ENCODE measurements at places on chromosomes 1 and 21. TPM values are rescaled to one million over a fixed set of nuclear protein-coding genes. Genes with fewer than 3 reads are reported as not detected.

Gene CFAP141
- not detected for total RNA-seq

Gene OR2M3
- not detected for total RNA-seq

Gene DMRTA2
- 15.0 TPM for total RNA-seq

Gene ZZZ3
- total RNA-seq: 94.4 TPM

Gene RSBN1
- 6.7 TPM for total RNA-seq

Gene KIF2C
- total RNA-seq: 82.1 TPM

Gene YOD1
- total RNA-seq: 5.6 TPM

Gene ALPL
- 410 TPM for total RNA-seq

Gene OR14A2
- not detected for total RNA-seq

Gene HTR6
- not detected for total RNA-seq

Gene IL20
- total RNA-seq: 0.25 TPM

Gene RGS5
- 1.9 TPM for total RNA-seq

Gene SNRPE
- 160 TPM for total RNA-seq

Gene S100A7A
- total RNA-seq: not detected

Gene PRDM2
- 10.4 TPM for total RNA-seq

Gene NCF2
- total RNA-seq: not detected

- no peak for DNase-seq
These were observed 23.3 kb downstream of the DUSP10 start for GRCh38 chr1:221718381-221719277.

DNA sequence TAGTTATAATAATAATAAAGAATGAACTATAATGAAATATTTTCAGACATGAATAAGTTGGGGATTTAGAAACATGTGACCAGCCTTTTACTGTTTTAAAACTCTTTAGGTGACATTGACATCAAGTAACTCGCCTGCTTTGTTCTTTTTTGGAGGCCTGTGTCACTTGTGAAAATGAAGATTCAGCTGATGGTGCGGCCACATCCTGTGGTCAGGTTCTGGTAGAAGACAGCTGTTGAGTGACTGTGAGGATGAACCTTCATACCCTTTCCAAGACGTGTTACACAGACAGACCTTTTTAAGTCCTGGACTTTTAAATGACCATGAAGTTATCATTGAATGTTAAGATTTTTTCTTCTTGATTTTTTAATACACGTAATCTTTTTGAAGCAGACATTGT lies 10.3 kb downstream of the UTS2 start:
- no peak for DNase-seq

DNA sequence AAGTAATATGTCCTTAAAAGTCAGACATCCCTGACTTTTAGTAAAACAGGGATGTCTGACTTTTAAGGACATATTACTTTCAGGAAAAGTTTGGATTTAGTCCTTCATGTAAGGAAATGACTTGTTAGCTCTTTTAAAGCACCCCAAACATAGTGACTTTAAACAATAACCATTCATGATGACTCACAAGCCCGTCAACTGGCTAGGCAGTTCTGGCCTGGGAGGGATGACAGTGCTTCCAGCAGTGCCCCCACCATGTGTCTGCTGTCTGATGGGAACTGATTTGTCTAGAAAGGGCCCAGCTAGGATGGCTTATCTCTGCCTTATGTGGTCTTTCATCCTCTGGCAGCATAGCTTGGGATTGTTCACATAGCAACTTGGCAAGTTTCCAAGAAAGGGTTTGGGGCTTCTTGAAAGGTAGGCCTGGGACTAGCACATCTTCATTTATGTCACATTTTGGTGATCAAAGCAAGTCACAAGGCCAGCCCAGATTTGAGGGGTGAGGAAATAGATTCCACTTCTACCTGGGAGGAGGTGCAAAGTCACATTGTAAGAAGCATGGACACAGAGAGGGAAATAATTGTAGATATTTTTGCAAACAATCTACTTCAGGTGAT lies 143.5 kb downstream of the C1orf94 start:
- peak; percentile 27 for DNase-seq

DNA sequence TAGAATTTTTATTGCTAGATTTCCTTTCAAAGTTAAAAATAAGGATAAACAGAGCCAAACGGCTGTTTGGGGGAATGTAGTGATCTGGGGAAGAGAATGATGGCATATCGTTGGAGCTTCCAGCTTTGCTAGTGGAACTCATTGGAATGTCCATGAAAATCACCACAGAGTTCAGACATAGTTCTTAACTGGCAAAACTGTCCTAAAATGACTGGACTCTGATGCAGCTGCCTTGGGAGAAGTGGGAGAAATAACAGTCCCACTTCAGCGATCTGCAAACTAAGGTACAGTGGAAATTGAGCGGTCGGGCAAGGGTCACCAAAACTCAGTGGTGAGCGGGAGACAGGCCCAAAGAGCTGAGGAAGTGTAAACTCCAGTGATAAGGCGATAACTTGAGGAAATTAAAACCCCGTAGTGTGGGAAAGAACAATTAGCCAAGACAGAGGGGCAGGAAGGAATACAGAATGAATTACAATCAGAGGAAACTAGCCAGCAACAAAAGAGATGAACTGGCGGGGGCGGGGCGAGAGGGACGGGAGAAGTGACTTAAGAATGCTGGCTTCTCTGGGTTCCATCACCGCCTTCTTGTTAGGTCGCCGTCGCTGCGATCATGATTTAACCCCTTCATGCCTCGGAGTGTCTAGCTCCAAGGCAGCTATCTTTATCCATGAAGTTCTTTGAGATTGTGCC lies 89.8 kb upstream of the ARHGAP29 start:
- DNase-seq: peak; percentile 72

DNA sequence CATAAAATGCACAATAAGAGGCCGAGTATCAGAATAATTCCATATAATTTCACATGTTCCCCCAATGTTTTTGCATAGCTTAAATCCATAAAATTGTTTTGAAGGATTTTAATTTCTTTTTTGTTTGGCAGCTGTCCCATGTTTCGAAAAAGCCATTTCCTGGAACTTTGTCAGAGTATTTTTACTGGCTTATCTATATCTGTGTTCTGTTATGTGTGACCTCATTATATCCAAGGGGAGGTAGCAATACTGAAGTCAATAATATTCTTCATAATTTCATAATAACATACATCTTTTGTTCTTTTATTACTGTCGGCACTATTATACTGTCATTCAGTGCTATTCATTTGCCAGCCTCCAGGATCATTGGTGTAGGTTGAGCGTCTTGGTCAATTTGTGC lies 9.4 kb upstream of the BACH1 start:
- DNase-seq: no peak

GRCh38 chr1:50333595-50333974 lies 89.7 kb downstream of the DMRTA2 start:
- peak; percentile 43 for DNase-seq

DNA sequence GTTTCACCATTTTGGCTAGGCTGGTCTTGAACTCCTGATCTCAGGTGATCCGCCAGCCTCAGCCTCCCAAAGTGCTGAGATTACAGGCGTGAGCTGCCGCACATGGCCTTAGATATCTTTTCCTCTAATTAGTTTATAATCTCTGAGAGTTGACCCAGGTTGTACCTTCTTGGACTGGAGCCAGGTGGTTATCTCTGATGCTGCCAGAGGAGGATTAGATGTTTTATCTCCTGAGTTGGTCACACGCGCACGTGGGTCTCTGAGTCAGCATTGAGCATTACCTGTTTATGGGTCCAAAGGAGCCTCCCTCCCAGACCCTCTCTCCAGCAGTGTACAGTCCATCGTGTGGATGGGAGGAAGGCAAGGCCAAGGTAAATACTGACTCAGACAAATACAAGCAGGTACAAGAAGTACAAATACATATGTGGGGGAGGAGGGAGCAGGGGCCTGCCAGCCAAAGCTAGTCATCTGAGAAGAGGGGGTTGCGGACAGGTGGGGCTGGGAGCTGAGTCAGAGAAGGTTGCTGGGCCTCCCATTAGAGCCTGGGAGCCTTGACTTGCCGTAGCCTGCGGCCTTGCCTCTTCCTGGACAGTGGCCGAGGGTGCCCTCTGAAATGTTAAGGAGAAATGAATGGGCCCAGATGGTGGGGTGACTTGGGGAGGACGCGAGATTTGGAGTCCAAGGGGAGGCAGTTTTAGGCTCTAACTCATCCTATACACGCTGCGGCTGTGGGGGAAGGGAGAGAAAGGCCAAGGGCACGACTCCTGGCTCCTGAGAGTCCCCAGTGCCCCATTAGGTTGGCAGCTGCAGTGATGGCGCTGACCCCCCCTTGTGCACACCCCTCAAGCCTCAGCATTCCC lies 13.1 kb downstream of the IL6R start:
- DNase-seq: no peak

DNA sequence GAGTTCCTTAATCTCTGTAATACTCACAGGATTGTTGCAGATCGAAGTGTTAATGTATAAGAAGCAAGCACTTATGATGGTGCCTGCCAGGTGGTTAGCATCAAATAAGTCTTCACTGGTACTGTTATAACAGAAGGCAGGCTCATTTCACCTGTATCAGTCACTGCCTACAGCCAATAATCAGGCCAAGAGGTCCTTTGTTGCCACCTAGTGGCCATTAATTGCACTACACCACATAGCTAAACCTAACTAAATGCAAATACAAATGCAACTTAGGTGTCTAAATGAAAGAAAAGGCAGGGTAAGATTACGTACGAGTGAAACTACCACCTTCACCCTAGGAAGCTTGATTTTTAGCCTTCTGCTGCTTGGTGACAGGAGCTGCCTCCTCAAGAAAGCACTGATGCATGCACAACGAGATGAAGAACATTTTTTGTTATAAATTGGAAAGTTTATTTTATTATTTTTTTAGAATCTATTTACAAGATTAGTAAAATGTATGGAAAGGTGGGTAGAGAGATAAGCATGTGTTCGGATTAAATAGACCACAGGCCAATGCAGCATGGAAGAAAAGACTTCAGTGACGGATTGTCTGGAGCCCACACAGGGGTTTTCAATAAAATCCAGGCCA lies 334.8 kb upstream of the CAMK1G start:
- no peak for DNase-seq

DNA sequence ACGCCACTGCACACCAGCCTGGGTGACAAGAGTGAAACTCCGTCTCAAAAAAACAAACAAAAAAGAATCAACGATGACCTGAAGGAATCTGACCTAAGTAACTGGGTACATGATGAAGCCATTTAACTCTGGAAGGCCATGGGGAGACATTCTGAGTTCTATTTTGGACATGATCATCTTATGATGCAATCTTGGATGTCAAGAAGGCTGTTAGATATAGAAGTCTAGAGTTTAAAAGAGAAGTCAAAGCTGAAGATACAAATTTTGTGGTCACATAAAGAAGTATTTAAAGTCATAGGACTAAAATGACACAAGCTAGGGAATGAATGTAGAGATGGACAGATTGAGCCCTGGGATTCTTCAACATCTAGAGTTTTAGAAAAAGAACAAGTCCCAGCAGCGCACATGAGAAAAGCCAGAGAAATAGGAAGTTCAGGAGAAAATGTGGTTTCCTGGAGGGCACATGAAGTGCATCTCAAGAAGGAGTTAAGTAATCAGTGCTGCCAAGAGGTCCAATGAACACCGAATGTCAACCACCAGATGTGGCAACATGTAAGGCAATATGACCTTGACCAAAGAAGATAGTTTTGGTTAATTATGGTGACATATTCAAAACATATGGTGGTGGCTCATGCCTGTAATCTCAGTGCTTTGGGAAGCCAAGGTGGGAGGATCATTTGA lies 26.8 kb downstream of the ELK4 start:
- no peak for DNase-seq

DNA sequence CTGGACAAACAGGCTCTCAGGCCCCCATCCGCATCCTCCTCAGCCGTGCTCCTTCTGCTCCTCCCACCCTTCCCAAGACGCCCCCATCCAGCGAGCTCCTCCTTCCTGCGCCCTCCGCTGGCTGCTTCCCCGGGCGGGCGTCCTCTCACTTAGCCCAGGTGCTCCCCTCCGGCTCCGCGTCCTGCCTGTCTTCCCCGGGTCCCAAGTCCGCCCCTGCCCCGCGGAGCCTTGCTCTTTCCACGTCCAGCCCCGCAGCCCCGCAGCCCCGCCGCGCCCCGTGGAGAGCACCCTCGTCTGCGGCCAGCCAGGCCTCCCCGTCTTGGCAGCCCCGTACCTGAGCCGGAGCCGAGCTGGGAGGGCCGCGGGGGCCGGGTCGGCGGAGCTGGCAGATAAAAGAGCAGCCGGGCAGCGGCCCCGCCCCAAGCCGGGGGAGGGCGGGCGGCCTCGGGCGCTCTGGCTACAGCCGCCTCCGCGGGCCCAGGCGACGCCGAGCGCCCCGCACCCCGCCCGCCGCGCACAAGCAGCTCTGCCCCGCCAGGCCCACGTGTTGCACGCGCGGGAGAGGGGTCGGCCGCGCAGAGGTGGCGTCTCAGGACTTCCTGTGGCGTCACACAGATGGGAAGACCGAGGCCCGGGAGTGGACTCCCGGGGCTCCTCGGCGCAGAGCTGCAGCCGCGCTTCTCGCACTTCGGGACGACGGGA lies at the start of gene PAQR7:
PAQR7 (minus strand) TSS at position 555 of the 702 bp plus-strand sequence. CDS start 11,869 bp downstream, outside the sequence.
- peak; percentile 39 for DNase-seq

GRCh38 chr1:166153525-166154314 lies 13.1 kb downstream of the FAM78B start:
- no peak for DNase-seq

- no peak for DNase-seq
These were observed 365.9 kb downstream of the PTPRU start for GRCh38 chr1:29602203-29602602.
